Cerebellar nuclear complex (tissue), 1 donor: ENCODE measurements at places on chromosomes 3 and 15.

GRCh38 chr3:54481606-54482365 lies 359.4 kb downstream of the CACNA2D3 start:
- no peak for DNase-seq

GRCh38 chr15:85407421-85408269 lies 27.2 kb downstream of the AKAP13 start:
- no peak for DNase-seq

GRCh38 chr3:23094890-23095462 lies 108.2 kb upstream of the UBE2E2 start:
- DNase-seq = no peak

DNA sequence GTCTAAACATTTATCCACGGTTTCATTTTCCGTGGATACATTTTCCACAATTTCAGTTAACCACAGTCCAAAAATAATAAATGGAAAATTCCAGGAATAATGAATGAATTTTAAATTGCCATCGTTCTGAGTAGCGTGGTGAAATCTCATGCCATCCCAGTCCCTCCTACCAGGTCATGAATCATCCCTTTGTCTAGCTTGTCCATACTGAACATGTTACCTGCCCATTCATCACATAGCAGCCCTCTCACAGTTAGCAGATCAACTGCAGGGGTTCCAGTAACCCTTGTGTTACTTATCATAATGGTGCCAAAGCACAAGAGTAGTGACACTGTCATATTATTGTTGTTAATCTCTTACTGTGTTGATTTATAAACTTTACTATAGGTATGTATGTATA lies 124.5 kb downstream of the GSK3B start:
- no peak for DNase-seq

- DNase-seq = no peak
These were observed 99.8 kb downstream of the NSUN3 start for GRCh38 chr3:94162700-94163099.
